Transverse colon (tissue), 4 donors: ENCODE measurements at places on chromosomes 12 and 14. TPM values are rescaled to one million over a fixed set of nuclear protein-coding genes. Genes with fewer than 3 reads are reported as not detected.

- no peak overlapping the region for H3K4me3 ChIP-seq
- no peak overlapping the region for H3K27ac ChIP-seq
- no peak for DNase-seq
- no peaks in the 10 kb centered on the region for H3K36me3 ChIP-seq
These were observed 41.6 kb downstream of the SMUG1 start for GRCh38 chr12:54147186-54147585.

The PTPRO gene
- total RNA-seq: 5.8 TPM

The NTF3 gene
- not detected for total RNA-seq

The SLC39A5 gene
- total RNA-seq: 225 TPM

The NEUROD4 gene
- not detected for total RNA-seq

DNA sequence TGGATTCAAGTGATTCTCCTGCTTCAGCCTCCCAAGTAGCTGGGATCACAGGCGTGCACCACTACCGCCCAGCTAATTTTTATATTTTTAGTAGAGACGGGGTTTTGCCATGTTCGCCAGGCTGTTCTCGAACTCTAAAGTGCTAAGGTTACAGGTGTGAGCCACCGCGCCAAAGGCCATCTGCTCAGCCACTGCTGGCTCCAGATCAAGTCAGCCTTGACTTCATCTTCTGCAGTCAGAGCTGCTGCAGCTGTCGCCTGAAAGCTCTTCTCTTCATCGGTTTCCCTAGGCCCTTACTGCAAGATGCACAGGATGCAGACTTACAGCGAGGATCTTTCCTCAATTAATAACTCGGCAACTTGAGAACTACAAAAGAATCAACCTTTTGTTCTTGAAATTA is 66.8 kb downstream of the CLIP1 start:
- H3K27ac ChIP-seq: no peak overlapping the region
- peaks cover 34% of the 10 kb centered on the region for H3K36me3 ChIP-seq
- H3K4me3 ChIP-seq: no peak overlapping the region
- no peak for DNase-seq

DNA sequence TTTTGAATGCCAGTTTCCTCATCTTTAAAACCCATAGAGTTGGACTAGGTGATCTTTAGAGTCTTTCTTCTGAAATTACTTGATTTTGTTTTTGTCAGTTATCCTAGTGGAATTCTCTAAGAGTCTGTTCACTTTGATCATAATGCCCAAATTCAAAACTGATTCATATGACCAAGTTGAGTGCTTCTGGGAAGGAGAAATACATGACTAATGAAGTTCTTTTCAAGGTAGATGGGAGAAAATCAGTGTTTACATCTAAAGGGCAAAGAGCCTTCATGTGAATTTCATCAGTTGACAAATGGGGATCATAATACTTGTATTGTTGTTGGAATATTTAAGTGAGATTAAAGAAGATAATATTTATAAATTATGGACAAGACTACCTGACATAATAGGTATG is 53.2 kb downstream of the ERC1 start:
- no peak overlapping the region for H3K4me3 ChIP-seq
- no peak overlapping the region for H3K27ac ChIP-seq
- H3K36me3 ChIP-seq: no peaks in the 10 kb centered on the region
- no peak for DNase-seq
- H3K27me3 ChIP-seq: no peaks in the 10 kb centered on the region

GRCh38 chr12:68406134-68406576 is 74.0 kb upstream of the MDM1 start:
- H3K27ac ChIP-seq: peak overlapping the region; percentile 90
- H3K4me1 ChIP-seq: peaks cover 21% of the 10 kb centered on the region
- H3K27me3 ChIP-seq: no peaks in the 10 kb centered on the region
- H3K4me3 ChIP-seq: no peak overlapping the region

GRCh38 chr14:75273272-75274049 is 5.2 kb upstream of the FOS start:
- peak; percentile 26 for DNase-seq
- H3K4me1 ChIP-seq: peaks cover 30% of the 10 kb centered on the region
- no peaks in the 10 kb centered on the region for H3K36me3 ChIP-seq
- no peak overlapping the region for H3K4me3 ChIP-seq

GRCh38 chr12:70074510-70074909 is 168.7 kb upstream of the CNOT2 start:
- no peaks in the 10 kb centered on the region for H3K4me1 ChIP-seq
- H3K27ac ChIP-seq: no peak overlapping the region
- H3K27me3 ChIP-seq: no peaks in the 10 kb centered on the region
- no peaks in the 10 kb centered on the region for H3K36me3 ChIP-seq
- DNase-seq: no peak

GRCh38 chr14:37900561-37900960 is 305.1 kb downstream of the TTC6 start:
- no peaks in the 10 kb centered on the region for H3K4me1 ChIP-seq
- DNase-seq: no peak
- H3K27me3 ChIP-seq: peaks cover 4% of the 10 kb centered on the region
- no peak overlapping the region for H3K4me3 ChIP-seq
- no peak overlapping the region for H3K27ac ChIP-seq

GRCh38 chr12:2457215-2457932 is 337.4 kb upstream of the FKBP4 start:
- H3K4me1 ChIP-seq: no peaks in the 10 kb centered on the region
- no peak for DNase-seq
- H3K27ac ChIP-seq: no peak overlapping the region
- no peak overlapping the region for H3K4me3 ChIP-seq

DNA sequence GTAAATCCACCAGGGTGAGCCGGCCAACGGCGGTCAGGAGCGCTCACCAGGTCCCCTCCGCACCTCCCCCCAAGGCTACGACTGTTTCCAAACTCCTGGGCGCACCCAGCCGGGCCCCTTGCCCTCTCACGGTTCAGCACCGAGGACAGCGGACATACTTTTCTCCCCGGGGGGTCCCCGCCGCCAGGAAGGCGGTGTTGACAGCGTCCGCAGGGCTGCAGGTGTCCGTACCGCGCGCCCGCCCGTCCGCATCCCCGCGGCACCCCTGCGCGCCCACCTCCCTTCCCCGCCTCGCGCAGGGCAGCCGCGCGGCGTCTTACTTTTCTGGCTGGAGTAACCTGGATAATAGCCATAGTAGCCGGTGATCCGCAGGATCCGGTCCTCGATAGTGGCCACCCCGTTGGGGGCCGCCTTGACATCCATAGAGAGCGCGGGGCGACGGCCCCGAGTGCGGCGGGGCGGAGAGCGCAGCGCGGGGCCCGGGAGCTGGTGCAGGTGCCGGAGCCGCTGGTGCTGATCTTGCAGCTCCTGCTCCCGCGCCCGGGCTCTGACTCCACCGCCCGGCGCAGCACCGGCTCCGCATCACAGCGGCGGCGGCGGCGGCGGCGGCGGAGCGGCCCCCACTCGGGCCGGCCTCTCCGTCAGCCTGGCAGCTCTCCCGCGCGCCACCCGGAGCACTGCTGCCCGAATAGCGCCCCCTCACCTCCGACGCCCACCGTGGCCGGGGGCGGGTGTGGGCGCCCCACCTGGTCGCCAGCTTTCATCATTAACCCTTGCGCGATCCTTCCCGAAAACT is at the start of gene SLC35F4:
Gene SLC35F4 (minus strand): TSS at position 690 of the 796 bp plus-strand sequence.
- H3K4me3 ChIP-seq: no peak within 1 kb of the TSS
- no peaks in the 10 kb centered on the region for H3K36me3 ChIP-seq
- no peak for DNase-seq
- H3K27me3 ChIP-seq: peaks cover 60% of the 10 kb centered on the region

DNA sequence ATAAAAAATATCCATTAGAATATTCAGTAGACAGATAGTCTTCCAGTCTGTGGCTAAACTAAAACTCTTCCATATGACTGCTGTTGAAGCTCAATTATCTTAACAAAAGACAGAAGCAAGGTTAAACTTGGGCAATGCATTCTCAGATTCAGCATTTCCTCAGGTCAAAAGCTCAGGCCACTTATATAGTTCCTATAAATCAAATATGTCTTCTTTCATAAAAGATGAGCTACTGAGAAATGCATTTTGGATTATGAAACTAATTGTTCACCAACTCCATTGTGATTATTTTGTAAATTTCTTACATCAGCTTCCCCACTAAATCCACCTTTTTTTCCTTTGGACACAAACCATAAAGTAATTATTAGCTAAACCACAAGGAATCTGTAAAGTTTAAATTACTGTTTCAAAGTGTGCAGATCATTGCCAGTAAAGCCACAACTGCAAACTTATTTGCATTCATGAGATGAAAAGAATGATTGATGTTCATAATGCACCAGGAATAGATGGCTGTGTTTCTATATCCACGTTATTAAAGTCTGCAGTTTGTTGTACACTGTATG is 224.4 kb downstream of the FBXL14 start:
- H3K27ac ChIP-seq: no peak overlapping the region
- H3K4me1 ChIP-seq: no peaks in the 10 kb centered on the region
- no peaks in the 10 kb centered on the region for H3K27me3 ChIP-seq
- H3K36me3 ChIP-seq: peaks cover 6% of the 10 kb centered on the region
- DNase-seq: no peak

The PSMB5 gene
- 8.6 TPM for total RNA-seq

The OASL gene
- total RNA-seq: 13.9 TPM

The SYT10 gene
- total RNA-seq: 1.6 TPM

The AJUBA gene
- total RNA-seq: not detected

GRCh38 chr12:118330421-118331018 is 42.2 kb downstream of the TAOK3 start:
- H3K36me3 ChIP-seq: no peaks in the 10 kb centered on the region
- no peak overlapping the region for H3K4me3 ChIP-seq
- H3K27me3 ChIP-seq: no peaks in the 10 kb centered on the region
- no peak for DNase-seq
- peak overlapping the region; percentile 25 for H3K27ac ChIP-seq

GRCh38 chr14:21298358-21298757 is 18.5 kb downstream of the RPGRIP1 start:
- no peak overlapping the region for H3K4me3 ChIP-seq
- no peaks in the 10 kb centered on the region for H3K36me3 ChIP-seq
- H3K27ac ChIP-seq: no peak overlapping the region
- H3K27me3 ChIP-seq: peaks cover 10% of the 10 kb centered on the region
